ENCODE measurements at places on chromosomes 16 and 17.

GRCh38 chr17:75891022-75891604 lies 5.6 kb downstream of the TRIM65 start:
- DNase-seq, result no peak

- DNase-seq, result no peak
Observed at GRCh38 chr17:13520899-13521572, 80.7 kb downstream of the HS3ST3A1 start.

- no peak for DNase-seq
Observed at GRCh38 chr17:957856-958421, 21.6 kb downstream of the NXN start.

DNA sequence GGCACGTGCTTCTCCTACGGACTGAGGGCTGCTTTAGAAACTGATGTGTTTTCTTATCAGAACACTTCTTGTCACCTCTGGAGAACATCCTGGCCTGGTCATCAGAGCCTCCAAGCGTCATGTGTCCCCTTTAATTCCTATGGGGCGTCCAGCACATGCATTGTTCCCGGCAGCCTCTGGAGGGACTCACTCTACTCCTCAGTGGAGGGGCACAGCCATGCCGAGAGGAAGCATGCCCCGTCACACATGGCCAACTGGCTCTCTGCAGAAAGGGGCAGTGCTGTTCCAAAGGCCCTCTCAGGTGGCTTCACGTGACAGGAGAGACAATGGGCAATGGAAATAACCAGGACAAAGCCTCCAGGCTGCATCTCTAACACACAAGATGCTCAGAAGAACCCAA lies 31.8 kb downstream of the CDRT15L2 start:
- DNase-seq, result no peak

GRCh38 chr16:72794986-72795385 lies 252.9 kb downstream of the ZFHX3 start:
- no peak for DNase-seq
